ENCODE measurements at places on chromosomes 13 and 19. TPM values are rescaled to one million over a fixed set of nuclear protein-coding genes. Genes with fewer than 3 reads are reported as not detected.

DNA sequence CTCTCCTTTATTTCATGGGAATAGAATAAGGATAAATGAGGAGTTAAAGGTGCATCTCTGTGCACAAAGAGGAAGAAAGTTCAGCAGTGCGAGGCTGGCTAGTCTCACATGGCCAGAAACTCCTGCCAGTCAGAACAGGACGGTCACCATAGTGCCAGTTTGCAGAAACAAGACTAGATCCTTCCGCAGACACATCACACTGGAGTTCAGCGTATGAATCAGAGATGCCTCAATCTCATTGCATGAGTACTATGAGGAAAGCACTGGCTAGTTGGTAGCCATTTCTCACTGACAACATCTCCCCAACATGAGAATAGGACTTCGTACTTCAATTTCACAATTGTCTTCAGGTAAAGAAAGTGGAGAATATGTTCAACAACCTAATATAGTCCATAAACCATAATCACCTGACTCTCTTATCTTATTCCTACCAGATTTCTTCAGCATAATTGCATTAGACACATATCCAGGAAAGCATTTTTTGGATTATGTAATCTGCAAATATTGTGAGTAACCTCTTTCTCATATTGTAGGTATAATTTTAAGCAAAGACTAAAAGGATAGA lies 34.9 kb downstream of the RXFP2 start:
- no peak overlapping the region for H3K27ac ChIP-seq
- H3K36me3 ChIP-seq: no peaks in the 10 kb centered on the region
- DNase-seq: no peak
- H3K27me3 ChIP-seq: no peaks in the 10 kb centered on the region

GRCh38 chr19:10390652-10391286 lies 10.4 kb upstream of the TYK2 start:
- no peaks in the 10 kb centered on the region for H3K27me3 ChIP-seq
- no peaks in the 10 kb centered on the region for H3K4me1 ChIP-seq
- no peak overlapping the region for H3K27ac ChIP-seq
- H3K4me3 ChIP-seq: no peak overlapping the region

DNA sequence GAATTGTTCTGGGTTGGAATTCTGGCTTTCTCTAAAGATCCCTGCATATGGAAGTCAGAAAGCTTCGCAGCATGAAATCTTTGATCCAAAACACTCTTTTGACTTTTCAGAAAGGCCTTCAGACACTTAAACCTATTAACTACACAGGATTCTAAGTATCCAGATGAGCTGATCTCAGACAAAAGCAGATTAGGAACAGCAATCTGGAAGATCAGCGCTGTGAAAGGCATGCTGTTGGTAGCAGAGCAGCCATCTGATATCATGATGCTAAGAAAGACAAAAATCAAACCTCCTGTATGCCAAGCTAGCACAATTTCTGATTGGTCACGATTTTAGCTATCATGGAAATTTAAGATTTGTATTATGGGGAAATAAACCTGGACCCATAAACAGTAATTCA lies 589.9 kb downstream of the GPC5 start:
- no peak overlapping the region for H3K27ac ChIP-seq
- H3K27me3 ChIP-seq: no peaks in the 10 kb centered on the region
- H3K36me3 ChIP-seq: no peaks in the 10 kb centered on the region
- no peaks in the 10 kb centered on the region for H3K4me1 ChIP-seq
- no peak for DNase-seq

GRCh38 chr13:50586414-50587083 lies 256.9 kb downstream of the DLEU7 start:
- no peaks in the 10 kb centered on the region for H3K4me1 ChIP-seq
- H3K27ac ChIP-seq: no peak overlapping the region

DNA sequence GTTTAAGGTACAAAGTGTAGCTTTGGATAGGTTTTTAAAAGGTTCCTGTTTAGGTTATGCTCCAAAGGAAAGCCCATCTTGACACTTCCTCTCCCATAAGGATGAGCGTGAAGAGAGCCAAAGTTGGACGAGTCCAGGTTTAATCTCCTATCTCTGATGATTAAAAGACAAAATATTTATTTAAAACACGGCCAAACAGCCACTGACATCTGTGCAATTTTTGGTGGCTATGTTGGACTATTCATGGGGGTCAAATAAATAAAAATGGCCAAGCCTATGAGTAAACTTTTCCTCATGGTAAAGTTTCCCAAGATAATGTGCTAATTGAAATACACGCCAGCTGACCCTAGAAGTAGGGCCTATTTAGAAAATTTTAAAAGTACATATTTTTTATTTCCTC lies 69.0 kb upstream of the DOCK9 start:
- H3K27me3 ChIP-seq: no peaks in the 10 kb centered on the region
- no peak overlapping the region for H3K4me3 ChIP-seq
- H3K27ac ChIP-seq: no peak overlapping the region
- H3K4me1 ChIP-seq: peaks cover 8% of the 10 kb centered on the region
- DNase-seq: no peak

DNA sequence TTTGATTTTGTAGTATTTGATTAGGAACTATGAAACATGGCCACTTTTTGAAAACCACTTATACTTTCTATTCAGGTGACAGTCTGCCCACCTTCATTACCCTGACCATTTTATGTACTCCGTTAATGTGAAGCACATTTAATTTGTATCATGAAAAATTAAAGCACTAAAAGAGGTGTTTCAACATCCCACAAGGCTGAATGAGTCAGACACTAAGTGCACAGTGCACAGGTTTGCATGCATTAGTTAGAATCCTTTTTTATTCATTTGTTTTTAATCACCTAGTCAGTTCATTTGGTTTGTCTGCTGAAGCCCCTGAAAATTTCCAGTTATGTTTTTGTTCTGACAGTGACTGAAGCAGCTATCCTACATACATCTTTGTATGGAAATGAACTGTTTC lies 271.0 kb downstream of the SLITRK5 start:
- H3K4me1 ChIP-seq: peaks cover 3% of the 10 kb centered on the region
- no peaks in the 10 kb centered on the region for H3K27me3 ChIP-seq
- no peak for DNase-seq
- no peaks in the 10 kb centered on the region for H3K36me3 ChIP-seq
- no peak overlapping the region for H3K27ac ChIP-seq

DNA sequence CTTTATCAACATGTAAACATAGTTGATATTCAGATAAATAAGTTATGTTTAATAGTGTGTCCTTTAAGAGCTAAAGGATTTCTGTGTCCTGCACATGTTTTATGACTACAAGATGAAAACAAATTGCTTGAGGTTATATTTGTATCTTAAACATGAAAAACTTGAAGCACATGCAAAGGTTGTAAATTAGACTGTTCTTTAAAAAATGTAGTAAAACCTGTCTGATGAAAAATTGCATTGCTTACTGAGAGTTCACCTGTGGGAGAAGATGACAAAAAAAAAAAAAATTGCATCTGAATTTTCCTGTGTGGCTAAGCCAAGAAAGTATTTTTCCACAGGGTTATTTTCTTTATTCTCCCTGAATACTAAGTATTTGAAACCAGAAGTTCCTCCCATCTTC lies 25.7 kb upstream of the LMO7 start:
- H3K27ac ChIP-seq: no peak overlapping the region
- no peaks in the 10 kb centered on the region for H3K4me1 ChIP-seq
- H3K4me3 ChIP-seq: no peak overlapping the region
- H3K36me3 ChIP-seq: no peaks in the 10 kb centered on the region
- DNase-seq: no peak

DNA sequence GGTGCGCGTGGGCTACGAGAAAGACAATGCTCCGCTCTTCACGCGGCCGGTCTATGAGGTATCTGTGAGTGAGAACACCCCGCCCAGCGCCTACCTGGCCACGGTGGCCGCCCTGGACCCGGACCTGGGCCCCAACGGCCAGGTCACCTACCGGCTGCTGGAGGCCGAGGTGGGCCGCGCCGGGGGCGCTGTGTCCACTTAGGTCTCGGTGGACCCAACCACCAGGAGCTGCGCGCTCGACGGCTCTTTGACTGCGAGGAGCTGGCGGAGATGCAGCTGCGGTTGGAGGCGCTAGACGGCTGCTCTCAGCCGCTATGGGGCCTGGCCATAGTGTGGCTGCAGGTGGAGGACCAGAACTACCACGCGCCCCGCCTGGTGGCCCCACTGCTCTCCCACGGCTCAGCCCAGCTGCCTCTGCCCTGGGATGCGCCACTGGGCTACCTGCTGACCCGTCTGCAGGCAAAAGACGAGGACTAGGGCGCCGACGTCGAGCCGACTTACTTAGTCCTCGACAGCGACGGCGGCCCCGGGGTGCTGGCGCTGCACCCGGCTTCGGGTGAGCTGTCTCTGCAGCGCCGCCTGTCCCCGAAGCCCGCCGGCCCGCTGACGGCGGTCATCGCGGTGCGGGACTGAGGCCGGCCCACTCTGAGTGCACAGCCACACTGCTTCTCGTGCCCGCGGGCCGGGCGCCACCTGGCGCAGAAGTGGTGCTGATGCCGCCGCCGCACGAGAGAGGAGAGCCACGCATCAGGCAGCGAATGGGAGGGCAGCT lies 173.0 kb downstream of the OLFM4 start:
- H3K4me3 ChIP-seq: peak overlapping the region; percentile 12
- no peaks in the 10 kb centered on the region for H3K36me3 ChIP-seq
- DNase-seq: peak; percentile 76
- no peaks in the 10 kb centered on the region for H3K27me3 ChIP-seq
- H3K27ac ChIP-seq: no peak overlapping the region
- no peaks in the 10 kb centered on the region for H3K4me1 ChIP-seq

DNA sequence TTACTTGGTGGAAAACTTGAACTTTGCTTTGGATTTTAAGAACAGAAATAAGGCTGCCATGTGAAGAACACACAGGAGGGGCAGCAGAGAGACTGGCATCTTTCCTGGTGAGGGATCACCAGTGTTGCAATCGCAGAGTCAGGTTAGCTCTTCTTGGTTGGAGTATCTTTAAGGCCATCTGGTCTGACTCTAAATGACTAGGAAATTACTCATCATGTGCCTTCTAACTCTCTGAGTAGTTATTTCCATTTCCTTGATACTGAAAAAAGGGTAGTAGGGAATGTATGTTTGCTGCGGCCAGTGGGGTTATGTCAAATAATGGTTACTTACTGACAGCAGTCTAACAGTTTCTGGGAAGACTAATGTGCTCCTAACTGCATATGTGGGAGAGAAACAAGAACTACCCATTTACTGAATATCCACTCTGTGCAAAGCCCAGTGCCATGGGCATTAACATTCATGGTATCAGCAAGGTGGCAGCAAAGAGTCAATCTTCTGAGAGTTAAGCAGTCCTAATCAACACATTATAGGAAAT lies 122.1 kb downstream of the COG6 start:
- no peak overlapping the region for H3K4me3 ChIP-seq
- DNase-seq: no peak
- H3K36me3 ChIP-seq: no peaks in the 10 kb centered on the region
- no peaks in the 10 kb centered on the region for H3K27me3 ChIP-seq
- H3K27ac ChIP-seq: no peak overlapping the region

DNA sequence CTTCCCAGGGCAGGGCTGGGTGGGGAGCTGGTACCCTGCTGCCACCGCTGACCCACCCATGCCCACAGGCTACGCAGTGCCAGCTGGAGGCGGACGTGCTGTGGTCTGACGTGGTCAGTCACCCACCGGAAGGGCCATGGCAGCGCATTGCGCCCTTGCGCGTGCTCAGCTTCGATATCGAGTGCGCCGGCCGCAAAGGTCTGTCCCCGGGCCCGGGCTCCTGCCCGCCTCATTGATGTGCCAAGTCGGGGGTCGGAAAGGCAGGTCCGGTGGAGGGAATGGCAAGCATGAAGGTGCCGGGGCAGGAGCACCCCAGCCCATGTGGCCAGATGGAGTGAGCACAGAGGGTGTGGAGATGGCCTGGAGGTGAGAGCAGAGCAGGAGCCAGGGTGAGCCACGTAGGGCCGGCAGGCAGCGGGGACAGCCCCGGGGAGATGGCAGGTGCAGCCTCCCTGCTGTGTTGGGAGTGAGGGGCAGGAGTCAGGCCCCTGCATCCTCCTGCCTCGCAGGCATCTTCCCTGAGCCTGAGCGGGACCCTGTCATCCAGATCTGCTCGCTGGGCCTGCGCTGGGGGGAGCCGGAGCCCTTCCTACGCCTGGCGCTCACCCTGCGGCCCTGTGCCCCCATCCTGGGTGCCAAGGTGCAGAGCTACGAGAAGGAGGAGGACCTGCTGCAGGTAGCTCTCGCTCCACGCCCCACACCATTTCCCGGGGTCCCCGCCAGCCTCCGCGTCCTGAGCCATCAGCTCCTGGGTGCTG lies 16.0 kb upstream of the SPIB start:
- no peaks in the 10 kb centered on the region for H3K36me3 ChIP-seq
- no peaks in the 10 kb centered on the region for H3K4me1 ChIP-seq
- no peaks in the 10 kb centered on the region for H3K27me3 ChIP-seq
- no peak overlapping the region for H3K4me3 ChIP-seq
- no peak overlapping the region for H3K27ac ChIP-seq
- no peak for DNase-seq

USHBP1 gene
- 9.3 TPM for polyA plus RNA-seq

APOC1 gene
- polyA plus RNA-seq: 5.0 TPM

PTH2 gene
- polyA plus RNA-seq: not detected

GDF15 gene
- polyA plus RNA-seq: 28.1 TPM

FPR1 gene
- 0.57 TPM for polyA plus RNA-seq

CDX2 gene
- polyA plus RNA-seq: 6.9 TPM

All from pancreas (tissue), 10 donors.